ENCODE measurements at places on chromosomes 2 and 18.

DNA sequence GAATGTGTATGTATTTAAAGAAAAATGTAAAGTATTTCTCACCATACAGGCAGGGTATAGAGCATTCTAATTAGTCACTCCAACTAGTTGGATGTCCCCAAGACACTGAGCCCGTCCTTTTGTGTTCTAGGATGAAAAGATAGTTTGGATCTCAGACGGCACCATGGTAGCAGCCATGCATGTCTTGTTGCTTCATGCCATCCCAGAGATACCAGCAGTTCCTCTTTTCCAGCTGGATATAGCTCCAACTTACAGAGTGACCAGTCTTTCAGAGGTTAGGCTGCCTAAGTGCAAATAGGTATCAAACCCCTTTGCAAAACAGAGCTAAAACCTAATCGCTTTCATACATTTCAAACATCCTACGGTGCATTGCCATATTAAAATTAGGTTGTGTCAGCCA lies 275.3 kb downstream of the MTX2 start:
- no peak for DNase-seq

DNA sequence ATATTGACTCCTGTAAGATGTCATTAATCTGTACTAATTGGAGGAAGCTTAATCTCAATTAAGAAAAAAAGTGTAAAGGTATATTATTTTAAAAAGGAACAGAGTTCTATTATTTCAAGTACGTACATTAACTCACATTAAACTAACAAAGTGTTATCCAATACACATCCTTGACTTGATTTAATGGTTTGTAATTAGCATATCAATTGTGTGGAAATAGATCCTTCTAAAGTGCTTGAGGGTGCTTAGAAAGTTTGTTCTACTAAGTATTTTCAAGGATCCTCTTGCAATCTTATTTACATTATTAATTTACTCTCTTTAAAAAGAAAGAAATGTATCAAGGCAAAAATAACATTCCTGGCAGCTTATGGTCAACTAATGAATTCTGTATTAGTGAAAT lies 720.3 kb downstream of the KCNJ3 start:
- no peak for DNase-seq

DNA sequence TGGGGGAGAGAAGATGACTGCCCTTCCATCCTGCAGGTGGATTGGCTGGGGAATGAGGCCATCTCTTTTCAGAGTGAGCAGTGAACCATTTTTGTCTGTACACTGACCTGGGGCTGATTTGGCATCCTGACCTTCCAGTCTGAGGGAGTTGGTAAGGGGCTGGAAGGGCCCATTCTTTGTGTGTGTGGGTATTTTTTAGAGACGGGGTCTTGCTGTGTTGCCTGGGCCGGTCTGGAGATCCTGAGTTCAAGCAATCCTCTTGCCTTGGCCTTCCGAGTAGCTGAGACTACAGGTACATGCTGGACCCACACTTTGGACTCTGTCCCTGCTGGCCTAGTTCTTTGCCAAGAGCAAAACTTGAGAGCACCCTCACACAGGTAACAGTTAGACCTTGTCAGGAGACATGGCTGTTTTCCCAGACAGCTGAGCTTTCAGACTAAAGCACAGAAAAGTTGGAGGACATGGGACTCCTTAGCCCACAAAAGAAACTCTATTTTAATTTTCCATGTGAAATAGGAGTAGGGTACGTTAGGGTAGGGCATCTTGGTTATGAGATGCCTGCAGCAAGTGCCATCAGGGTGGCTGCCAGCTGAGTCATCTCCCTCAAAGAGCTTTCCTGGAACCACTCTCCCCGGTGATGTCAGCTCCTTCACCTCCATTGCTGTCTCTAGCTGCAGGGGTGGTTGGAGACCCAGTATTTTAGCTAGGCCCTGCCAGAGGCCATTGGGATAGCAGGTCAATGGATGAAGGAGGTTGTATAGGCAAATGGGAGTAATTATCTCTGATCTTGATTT lies 60.7 kb downstream of the DGKD start:
- DNase-seq = no peak

DNA sequence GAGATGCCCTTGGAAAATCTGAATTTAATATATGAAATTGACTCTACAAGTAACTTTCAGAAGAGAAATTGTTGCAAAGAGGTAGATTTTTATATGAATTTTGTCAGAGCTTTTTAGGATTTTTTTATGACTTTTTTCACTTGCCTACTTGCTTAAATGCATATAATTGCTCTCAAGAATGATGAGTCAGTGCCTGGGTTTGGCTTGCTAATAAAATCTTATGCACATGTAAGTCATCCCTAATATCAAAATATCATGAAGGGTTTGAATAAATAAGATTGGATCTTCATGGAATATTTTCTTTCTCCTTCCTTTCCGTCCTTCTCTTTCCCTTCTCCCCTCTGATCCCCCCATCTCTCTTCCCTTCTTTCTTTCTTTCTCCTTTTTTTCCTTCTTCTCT lies 354.1 kb downstream of the TXNL1 start:
- no peak for DNase-seq

DNA sequence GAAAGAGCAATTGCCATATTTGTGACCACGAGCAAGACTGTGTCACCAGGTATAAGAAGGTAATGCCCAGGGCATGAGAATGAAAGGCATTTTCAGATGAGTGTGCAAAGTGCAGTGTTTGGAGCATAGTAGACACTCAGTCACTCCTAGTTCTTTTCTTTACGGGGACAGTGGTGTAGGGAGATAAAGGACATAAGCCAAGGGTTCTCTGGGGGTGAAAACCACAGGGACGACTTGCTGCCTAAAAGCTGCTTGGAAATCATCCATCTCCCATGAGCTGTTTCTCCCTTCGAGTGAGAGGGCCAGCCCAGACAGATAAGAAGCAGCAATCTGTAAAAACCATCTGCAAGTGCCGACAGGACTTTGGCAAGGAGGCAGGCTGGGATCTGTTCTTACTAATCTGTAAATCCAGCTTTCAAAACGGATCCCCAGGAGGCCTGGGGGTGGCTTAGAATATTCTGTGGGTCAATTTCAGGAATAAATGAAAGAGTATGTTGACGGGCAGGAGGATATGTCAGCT lies 221.6 kb downstream of the LPIN1 start:
- no peak for DNase-seq

GRCh38 chr2:73821669-73822068 lies 7.1 kb upstream of the STAMBP start:
- no peak for DNase-seq

DNA sequence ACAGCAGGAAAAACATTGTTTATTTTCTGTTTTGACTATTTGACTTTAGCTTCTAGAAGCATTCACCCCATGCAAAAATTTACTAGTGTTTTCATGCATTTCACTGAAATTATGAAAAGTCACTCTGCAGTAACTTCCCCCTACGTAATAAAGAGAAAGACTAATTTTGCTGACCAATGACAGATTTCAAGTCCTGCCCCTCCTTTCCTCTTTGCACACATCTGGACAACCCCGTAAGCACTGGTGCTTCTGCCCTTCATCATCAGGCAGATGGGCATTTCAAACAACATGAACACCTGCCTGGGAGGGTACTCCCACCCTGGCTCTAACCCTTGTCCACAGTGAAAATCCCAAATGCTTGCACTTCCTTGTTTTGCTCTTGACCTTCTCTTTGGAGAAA lies 815.0 kb upstream of the ID2 start:
- DNase-seq = no peak

GRCh38 chr18:23141104-23141999 lies 6.1 kb downstream of the CABLES1 start:
- DNase-seq = no peak

GRCh38 chr2:231449503-231450054 lies 14.7 kb downstream of the NCL start:
- no peak for DNase-seq

- DNase-seq = no peak
Measured at GRCh38 chr2:124804014-124804940, 779.2 kb downstream of the CNTNAP5 start.

- no peak for DNase-seq
Measured at GRCh38 chr2:235325151-235325550, 168.7 kb upstream of the AGAP1 start.

- no peak for DNase-seq
Measured at GRCh38 chr18:3468833-3469232, 18.9 kb downstream of the TGIF1 start.

GRCh38 chr2:235623111-235623510 lies 129.3 kb downstream of the AGAP1 start:
- no peak for DNase-seq

GRCh38 chr2:177796654-177797415 lies 275.7 kb downstream of the PDE11A start:
- DNase-seq = no peak

GRCh38 chr2:236284208-236284607 lies 20.0 kb upstream of the ASB18 start:
- no peak for DNase-seq

GRCh38 chr2:104385743-104386142 lies 468.2 kb upstream of the POU3F3 start:
- no peak for DNase-seq

- DNase-seq = no peak
Measured at GRCh38 chr2:237731663-237732062, 66.9 kb upstream of the RBM44 start.

DNA sequence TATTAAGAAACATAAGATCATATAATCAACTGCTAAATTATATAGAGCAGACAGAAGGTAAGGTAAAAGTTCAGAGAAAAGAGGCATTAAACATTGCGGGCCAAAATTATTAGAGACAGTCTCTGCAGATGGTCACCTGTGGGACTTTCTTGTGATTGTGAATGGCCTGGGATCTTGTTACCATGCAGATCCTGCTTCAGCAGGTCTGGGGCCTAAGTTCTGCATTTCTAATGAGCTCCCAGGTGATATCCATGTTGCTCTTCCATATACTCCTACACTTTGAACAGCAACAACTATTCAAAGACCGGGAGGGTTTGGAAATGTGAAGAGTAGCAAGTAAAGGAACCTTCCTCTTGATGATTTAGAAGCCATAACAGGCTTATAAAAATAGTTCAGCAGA lies 8.5 kb upstream of the ETAA1 start:
- DNase-seq = no peak

GRCh38 chr2:1743396-1744150 lies 742 bp downstream of the PXDN start:
- DNase-seq = no peak

- DNase-seq = no peak
Measured at GRCh38 chr18:26960911-26961310, 95.4 kb upstream of the AQP4 start.

DNA sequence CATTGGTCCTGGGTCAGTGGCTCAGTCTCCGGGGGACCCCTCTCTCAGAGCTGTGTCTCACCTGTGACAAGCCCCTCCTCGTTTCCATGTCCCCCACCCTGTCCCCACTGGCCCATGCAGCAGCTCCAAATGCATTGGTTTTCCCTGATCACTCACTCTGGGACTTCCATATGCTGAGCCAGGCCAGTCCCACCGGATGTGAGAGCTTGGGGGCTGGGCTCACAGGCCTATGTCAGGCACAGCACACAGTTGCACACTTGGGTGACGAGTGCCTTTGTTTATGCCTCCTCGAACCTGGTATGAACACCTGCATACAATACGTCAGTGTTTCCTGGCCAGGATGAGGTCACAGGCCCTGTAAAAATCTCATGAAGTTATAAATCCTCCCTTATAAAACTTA lies 232.5 kb downstream of the TFCP2L1 start:
- DNase-seq = no peak

GRCh38 chr18:12998332-12999060 lies 7.3 kb downstream of the CEP192 start:
- no peak for DNase-seq

GRCh38 chr2:119575439-119575838 lies 31.2 kb downstream of the CFAP221 start:
- no peak for DNase-seq

All from glomerular endothelial cell (primary cell).